ENCODE measurements at places on chromosomes 5 and 9. TPM values are rescaled to one million over a fixed set of nuclear protein-coding genes. Genes with fewer than 3 reads are reported as not detected.

- DNase-seq, result no peak
- no peaks in the 10 kb centered on the region for H3K4me1 ChIP-seq
- H3K27me3 ChIP-seq, result no peaks in the 10 kb centered on the region
- H3K27ac ChIP-seq, result no peak overlapping the region
- H3K36me3 ChIP-seq, result no peaks in the 10 kb centered on the region
These were observed 510.1 kb upstream of the ADAMTS16 start for GRCh38 chr5:4630031-4630430.

GRCh38 chr5:170154297-170154696 lies 48.6 kb downstream of the FOXI1 start:
- H3K27ac ChIP-seq, result no peak overlapping the region
- no peak for DNase-seq
- H3K27me3 ChIP-seq, result peaks cover 2% of the 10 kb centered on the region
- no peak overlapping the region for H3K4me3 ChIP-seq
- H3K4me1 ChIP-seq, result no peaks in the 10 kb centered on the region

Gene LCP2
- total RNA-seq, result 190 TPM

Gene EIF4EBP3
- 16.8 TPM for total RNA-seq

DNA sequence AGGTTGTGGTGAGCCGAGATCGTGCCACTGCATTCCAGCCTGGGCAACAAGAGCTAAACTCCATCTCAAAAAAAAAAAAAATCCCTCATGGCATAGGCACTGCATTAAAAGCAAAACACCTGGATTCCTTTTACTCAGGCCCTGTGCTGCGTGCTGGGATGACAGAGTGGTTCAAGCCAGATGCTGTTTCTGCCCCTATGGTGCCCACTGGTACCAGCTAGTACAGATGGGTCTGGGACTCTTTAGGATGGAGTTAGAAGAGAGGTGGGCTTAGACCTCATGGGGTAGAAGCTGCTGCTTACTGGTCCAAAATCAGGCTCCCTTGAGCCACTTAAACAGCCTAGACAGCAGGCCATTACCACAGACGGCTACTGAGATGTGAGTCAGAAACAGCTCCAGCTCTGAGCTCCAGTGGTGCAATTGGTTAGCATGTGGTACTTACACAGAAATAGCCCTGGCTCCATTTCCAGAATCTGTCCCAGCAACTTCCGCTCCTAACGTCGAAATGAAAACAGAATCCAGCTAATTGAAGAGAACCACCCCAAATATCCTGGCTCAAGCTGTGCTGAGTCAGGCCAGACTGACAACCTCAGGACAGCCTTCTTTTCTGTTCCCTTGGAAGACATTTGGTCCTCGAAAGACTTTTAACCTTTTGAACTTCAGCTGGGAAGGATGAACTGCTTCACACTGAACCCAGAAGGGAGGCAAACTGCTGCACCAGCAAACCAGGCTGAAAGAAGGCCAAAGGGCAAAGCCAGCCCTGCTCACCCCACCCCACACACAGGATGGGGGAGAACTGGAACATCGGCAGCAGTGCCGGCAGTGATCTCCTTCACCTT lies 15.5 kb downstream of the C5orf15 start:
- H3K36me3 ChIP-seq, result peaks cover 2% of the 10 kb centered on the region
- H3K27me3 ChIP-seq, result no peaks in the 10 kb centered on the region
- H3K4me1 ChIP-seq, result peaks cover 12% of the 10 kb centered on the region
- no peak overlapping the region for H3K27ac ChIP-seq
- no peak overlapping the region for H3K4me3 ChIP-seq
- no peak for DNase-seq

- no peaks in the 10 kb centered on the region for H3K36me3 ChIP-seq
- H3K4me1 ChIP-seq, result peaks cover 10% of the 10 kb centered on the region
- DNase-seq, result no peak
- H3K27me3 ChIP-seq, result peaks cover 34% of the 10 kb centered on the region
These were observed 10.9 kb upstream of the RIMOC1 start for GRCh38 chr5:41893074-41893851.

Gene SNCB
- 0.81 TPM for total RNA-seq

GRCh38 chr9:68870086-68870485 lies 143.8 kb downstream of the PRKACG start:
- no peaks in the 10 kb centered on the region for H3K4me1 ChIP-seq
- no peak for DNase-seq
- no peaks in the 10 kb centered on the region for H3K27me3 ChIP-seq
- H3K36me3 ChIP-seq, result no peaks in the 10 kb centered on the region
- H3K27ac ChIP-seq, result no peak overlapping the region
- no peak overlapping the region for H3K4me3 ChIP-seq
